ENCODE measurements at places on chromosomes 2 and 18.

GRCh38 chr2:157182834-157183396, 74.6 kb upstream of the GALNT5 start:
- DNase-seq = no peak

GRCh38 chr18:59961070-59961469, 61.3 kb downstream of the PMAIP1 start:
- DNase-seq = no peak

GRCh38 chr2:159148901-159149300, 137.6 kb downstream of the WDSUB1 start:
- DNase-seq = no peak

DNA sequence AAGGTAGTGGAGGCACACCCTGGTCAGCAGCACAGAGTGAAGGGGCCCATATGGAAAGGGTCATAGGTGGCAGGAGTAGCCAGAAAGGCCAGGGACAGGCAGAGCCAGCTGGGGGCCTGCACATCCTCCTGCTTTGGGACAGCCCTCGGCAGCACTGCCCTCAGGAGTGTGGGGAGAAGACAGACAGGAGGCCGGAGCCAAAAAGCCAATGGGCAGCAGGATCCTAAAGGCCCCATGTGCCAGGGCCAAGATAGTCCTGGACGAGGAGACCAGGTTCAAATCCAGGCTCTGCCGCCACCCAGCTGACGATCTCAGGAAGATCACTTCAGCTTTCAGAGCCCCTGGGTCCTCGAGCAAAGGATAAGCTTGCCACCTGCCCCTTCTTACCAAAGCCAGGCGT, 220.1 kb downstream of the TMEM163 start:
- peak; percentile 23 for DNase-seq

DNA sequence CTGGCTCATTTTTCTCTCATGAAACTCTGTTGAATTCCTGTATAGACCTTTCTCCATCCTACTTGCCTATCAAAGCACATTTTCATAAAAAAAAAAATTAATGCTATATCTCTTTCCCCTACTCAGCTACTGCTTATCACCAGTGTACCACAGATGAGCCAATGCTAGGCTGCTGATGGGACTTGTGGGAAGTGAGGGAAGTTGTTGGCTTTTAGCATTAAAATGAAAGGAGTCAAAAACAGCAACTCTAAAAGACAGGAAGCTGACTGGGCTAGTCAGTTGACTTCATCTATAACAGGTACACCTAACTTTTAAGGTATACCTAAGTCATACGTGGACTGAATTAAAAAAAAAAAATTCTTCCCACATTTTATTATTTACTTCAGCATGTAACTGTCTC, 102.1 kb downstream of the FAM117B start:
- no peak for DNase-seq

- DNase-seq = no peak
These were observed 160.1 kb downstream of the PARD3B start for GRCh38 chr2:204705243-204705932.

DNA sequence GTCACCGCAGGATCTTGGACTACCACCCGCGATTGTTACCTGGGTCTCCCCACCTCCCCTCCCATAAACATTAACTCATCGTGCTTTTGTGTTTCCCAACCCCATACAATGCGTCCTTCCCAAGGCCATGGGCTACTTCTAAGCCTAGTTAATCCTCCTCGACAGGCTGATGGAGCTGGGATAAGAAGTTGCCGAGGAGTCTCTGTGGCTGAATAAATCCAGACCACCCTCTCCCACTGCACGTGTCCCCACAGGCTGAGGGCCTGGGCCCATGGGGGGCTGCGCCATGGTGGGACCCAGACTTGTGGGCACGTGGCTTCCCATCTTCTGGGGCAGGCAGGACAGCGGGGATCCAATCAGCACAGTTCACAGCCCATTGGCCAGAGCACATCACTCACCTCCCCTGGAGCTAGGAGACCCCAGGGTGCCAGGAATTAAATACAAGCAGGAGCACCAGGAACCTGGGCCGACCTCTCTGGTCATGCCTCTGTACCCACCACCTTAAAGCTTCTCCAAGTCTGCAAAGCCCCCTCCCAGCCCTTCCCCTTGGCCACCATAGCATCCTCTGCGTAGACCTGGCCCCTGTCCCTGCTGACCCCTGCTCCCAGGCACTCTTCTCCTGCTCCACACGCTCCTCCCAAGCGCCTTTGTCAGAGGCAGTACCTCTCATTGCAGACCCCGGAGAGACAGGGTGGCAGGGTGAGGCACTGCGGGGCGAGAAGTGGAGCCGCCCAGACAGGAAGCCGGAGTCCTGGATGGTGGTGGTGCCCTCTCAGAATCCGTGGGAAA, 51.0 kb upstream of the ID2 start:
- DNase-seq = peak; percentile 66

DNA sequence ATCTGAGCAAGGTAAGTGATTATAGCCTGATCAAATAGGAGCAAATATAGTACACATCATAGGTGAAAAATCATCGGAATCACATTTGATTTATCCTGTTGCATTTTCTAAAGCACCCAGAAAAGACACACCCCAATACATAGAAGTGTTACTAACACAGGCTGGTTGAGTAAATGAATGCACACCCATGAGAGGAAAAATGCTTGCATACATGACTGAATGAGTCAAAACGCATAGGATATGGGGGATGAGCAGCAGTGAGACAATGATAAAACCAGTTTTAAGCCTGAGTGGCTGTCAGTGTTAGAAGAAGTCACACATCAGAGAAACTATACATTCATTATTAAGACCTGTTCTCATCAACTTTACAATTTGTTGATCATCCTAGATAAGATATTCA, 449.6 kb upstream of the CDH20 start:
- no peak for DNase-seq

DNA sequence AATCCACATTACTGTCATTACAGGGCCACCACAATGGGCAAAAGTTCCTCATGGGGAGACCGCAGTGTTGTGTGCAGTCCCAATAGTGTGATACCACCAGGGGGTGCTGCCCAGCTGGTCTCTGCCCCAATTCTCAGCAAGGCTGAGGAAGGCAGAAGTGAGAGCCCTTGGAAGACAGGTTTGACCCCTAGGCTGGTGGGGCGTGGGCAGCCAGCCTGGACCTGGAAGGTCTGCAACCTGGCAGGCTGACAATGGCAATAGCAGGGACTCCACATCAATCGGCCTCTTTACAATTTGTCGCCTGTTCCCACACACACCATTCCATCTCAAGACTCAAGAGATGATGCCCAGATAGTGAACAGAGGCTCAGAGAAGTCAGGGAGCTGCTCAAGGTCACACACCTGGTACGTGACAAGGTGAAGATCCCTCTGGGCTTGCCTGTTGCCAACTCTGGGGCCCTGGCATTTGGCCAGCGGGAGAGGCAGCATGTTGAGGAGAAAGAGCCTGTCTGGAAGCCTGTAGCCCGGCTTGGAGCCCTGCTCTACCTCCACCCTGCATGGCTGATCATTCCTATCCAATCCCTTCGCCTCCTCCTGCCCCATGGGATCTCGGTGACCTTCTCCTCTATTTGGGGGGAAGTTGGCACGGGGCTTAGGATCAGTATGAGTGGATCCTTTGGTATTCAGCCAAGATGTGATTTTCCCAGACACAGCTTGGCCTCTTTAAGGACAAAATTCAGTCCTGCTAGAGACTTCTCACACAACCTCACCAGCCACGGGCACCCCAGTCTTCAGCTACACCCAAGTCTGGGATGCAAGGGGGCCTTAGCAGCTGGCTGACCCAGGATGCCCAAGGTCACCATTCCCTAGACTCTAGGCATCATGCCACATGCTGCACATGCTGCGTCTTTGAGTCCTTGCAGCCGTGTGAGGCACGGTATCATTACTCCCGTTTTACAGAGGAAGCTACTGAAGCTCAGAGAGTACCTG, 2.9 kb upstream of the ATOH8 start:
- DNase-seq = peak; percentile 81

DNA sequence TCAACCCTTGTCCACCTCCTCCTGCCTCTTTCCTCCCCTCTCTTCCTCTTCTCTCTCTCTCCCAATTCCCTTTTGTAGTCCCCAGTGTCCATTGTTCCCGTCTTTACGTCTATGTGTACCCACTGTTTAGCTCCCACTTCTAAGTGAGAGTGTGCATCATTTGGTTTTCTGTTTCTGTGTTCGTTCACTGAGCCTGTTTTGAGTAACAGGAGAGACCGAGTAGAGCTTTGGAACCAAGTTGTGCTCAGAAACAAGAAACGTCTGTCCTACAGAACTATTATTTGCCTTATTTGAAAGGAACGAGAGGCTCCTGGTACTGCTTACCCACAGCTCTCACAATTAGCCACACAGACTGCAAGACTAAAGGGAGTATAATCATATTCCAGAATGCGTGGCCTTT, 50.1 kb upstream of the MAPRE2 start:
- no peak for DNase-seq

- DNase-seq = no peak
These were observed 276.2 kb upstream of the ZEB2 start for GRCh38 chr2:144796164-144796563.

DNA sequence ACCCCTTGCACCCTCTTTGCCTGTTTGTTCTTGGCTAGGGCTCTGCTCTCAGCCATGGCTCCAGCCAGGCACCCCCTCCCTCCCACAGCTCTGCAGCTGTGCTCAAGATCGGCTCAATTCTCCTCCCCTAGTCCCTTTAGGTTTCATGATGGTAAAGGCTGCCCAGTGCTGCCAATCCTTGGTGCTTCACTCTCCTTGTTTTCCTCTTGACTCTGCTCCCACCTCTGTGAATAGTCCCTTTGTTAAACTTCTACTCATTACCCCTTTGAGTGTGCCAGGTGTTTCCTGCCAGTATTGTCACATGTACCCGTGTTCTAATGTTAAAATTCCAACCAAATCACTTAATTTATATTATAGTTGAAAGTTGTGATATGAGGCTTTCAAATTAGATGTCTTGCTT, 101.0 kb upstream of the CERS6 start:
- no peak for DNase-seq

DNA sequence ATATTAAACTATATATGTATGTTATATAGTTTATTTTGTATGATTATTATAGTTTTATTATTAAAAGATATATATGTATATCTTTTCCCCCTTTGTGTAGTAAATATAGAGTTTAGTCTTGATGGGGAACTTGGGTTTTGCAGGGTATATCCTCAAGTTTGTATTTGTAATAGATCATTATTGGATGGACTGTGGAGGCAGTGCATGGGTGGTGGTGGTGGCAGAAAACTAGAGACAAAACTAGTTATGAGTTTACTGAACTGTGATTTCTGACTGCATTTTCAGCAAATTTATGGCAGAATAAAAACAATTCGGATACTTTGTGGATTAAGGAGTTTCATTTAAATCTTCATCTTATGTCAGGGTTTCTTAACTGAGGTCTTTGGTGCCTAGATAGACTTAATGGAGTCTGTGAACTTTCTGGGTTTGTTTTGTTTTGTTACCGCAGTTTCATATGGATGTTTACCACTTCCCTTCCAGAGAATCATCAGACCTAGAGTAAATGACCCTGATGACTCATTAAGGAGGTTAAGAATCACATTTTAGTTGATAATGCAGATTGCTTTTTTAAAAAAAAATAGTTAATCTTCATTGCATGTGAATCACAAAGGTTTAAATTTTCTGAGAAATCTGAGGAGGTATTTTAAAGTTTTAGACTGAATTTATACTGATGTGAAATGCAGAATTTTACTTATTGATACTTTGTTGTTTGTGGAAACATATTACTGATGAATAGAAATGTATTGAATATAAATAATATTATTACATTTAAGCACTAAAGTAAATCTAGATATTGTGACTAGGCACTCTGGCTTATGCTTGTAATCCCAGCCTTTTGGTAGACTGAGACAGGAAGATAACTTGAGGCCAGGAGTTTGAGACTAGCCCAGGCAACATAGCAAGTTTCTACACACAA, 14.5 kb downstream of the EPC2 start:
- DNase-seq = no peak

DNA sequence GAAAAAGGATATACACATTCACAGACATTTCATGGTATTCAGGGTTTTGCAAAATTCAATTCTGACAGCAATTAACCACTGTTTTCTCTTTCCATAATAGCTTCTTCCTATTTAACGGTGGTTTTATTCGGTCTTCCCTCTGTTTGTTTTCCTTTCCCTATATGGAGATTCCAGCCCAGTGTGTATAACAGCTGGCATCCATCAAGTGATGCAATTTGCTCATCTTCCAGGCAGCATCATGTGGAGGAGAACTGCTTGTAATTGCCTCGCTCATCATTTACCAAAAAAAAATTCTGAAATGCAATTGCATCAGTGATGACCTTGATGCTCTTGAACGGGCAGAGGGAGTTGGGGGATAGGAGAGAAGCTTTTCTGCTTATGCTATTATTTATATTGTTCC, 165.9 kb upstream of the PGAP1 start:
- DNase-seq = no peak

DNA sequence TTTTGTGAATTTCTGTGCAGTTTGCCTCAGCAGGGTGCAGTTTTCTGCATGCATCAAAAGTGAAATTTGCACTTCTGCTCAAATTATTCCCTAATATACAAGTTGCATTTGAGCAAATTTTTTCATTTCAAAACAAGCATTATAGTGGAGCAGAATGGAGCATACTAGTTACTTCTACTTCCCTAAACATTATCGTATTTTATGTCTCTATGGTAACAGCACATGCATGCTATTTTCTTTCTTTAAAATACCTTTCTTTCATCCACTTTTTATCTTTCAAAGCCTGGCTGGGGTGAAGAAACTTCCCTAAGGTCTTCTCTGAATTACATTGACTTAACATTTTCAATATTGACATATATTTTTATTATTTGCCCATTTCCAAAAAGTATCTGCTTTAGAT, 11.2 kb downstream of the RHBDD1 start:
- DNase-seq = no peak

DNA sequence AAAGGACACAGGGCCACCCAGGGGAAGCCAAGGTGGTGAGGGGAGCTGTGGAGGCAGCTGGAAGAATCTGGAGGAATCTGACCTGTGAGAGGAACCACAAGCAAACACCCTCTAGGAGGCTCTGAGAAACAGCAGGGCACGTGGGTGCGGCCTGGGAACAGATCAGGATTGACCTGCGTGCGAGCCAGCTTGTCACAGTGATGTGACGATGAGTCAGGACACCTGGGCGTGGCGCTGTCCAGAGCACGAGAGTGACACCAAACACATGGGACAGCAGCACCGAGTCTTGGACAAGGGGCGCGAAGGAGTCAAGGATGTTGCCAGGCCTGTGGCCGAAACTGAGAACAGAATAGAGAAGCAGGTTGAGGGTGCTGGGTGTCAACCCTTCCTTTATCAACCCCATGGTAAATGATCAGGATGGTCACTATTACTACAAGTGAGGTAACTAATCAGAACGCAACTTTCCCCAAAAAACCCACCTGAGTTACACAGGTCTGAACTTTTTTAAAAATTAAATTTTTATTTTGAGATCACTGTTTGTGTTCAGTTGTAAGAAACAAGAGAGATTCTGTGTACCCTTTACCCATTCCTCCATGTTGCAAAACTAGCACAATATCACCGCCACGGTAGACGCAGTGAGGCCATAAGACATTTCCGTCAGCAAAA, 637 bp upstream of the SFT2D3 start:
- peak; percentile 93 for DNase-seq

GRCh38 chr2:154555710-154556109, 142.8 kb upstream of the KCNJ3 start:
- no peak for DNase-seq

DNA sequence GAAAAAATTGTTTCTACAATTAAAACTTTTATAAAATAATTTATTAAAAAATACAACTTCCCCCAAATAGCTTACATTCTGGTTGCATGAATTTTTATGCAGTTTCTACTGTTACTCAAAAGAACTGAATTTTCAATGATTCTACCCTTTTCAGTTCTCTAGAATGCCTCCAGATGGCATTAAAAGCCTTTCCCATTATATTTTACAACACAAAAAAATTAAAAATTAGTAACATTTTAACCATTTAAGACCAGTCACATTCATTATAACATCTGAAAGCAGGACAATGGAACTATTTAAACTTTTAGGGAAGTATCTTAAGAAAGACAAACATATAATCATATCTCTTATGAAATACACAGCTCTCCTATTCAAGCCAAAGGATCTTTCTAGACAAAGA, 236.0 kb upstream of the REV1 start:
- DNase-seq = no peak

Measured in WERI-Rb-1 (cell line).